ENCODE measurements at places on chromosomes 11 and 22.

DNA sequence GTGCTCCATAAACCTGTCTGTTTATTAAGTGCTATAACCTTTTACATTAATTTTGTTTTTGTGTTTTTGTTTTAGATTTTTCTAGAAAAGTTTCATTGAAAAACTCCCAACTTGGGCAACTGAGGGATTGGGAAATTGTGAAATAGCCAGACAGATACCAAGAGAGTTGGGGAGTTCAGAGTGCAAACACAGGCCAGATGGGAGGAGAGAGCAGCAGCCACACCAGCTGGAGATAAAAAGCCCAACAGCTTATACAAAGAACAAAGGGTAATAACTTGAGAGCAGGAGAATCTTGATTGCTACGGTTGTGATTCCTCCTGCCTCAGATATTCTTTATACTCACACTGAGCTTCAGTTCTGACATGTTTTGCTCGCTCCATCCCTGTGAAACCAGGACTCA is 1642.2 kb downstream of the LRRC4C start:
- DNase-seq: no peak

DNA sequence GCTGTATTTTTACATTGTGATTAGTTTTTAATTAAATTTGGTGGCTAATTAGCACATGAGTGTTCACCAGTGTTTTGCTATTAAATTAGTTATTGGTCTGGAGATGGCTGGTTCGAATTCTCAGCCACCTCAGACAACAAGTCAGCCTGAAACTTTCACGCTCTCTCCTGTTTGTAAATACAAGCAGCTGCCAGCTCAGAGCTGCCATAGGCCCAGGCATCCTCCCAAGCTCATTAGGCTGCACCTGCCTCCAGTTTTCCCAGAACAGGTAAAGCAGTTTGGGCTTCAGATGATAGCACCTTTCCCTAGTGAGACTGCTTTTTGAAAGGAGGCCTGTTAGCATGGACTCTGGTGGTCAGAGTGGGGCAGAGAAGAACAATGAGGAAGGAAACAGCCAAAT is 156.8 kb downstream of the NAV2 start:
- DNase-seq: no peak

DNA sequence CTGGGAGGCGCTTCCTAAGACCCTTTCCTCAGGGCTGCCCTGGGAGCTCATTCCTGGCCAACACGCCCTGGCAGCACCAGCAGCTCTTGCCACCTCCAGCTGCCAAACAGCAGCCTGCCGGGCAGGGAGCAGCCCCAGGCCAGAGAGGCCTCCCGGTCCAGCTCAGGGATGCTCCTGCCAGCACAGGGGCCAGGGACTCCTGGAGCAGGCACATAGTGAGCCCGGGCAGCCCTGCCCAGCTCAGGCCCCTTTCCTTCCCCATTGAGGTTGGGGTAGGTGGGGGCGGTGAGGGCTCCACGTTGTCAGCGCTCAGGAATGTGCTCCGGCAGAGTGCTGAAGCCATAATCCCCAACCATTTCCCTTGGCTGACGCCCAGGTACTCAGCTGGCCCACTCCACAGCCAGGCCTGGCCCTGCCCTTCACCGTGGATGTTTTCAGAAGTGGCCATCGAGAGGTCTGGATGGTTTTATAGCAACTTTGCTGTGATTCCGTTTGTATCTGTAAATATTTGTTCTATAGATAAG is 7.6 kb downstream of the SLC39A13 start:
- DNase-seq: no peak

- no peak for DNase-seq
These were observed 97.7 kb upstream of the SORL1-AS1 start for GRCh38 chr11:121550247-121551030.

DNA sequence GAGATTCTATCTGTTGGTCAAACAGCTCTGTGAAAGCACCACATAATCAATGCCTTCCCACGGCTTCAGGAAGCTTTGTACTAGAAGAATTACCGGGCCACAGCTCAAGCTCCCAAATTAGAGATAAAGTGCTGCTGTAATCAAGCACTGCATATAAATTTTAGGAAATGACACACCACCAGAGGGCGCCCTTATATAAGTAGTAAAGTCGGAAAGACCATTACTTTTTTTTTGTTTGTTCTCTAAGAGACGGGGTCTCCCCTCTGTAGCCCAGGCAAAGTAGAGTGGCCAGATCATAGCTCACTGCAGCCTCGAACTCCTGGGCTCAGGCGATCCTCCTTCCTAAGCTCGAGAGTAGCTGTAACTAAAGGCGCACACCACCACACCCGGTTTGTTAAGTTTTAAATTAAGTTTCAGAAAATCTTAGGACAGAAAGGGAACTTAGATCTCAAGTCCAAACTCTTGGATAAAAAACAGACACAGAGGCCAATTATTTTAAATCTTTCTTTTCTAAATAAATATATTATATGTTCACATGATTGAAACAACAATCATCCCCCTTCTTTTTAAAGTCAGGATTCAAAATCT is 32.6 kb downstream of the PRCP start:
- peak; percentile 17 for DNase-seq

- DNase-seq: no peak
These were observed 15.6 kb upstream of the ARHGAP8 start for GRCh38 chr22:44736581-44737405.

- DNase-seq: no peak
These were observed 39.0 kb downstream of the FAM83F start for GRCh38 chr22:40033586-40034380.

DNA sequence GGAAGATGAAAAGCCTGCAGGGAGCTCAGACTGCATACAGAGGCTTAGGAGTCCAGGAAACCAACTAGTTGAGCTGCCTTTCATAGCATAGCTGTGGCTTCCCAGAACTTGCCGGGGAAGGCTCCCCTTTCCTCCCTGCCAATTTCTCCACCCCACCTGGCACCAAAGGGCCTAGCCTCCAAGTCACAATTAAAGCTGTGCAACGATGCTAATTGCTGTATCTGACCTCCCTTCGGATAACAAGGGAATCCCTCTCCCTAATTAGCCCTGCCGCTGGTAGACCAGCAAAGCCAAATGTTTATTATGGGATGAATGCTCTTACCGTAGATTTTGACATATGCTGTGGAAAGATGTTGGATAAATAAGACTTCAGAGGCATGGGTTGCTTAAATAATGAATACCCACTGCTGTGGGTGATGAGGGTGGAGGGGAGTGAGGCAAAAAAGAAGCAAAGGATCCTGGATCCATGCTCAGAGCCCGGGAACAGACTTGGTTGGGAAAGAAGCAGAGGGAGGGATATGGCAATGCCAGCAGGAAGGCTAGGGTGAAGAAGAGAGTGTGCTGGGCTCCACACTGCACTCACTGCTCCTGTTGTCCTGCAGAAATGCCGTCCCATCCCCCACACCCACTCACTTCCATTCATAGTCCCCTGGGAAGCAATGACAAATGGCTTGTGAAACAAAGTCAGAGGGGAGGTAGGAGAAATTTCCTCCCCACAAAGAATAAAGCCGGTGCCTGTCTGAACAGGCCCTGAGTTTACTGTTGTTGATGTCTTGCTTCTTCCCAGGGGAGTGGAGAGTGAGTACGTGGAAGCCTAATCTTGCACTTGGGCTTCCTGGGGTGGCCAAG is 608.1 kb upstream of the CADM1 start:
- DNase-seq: peak; percentile 27

DNA sequence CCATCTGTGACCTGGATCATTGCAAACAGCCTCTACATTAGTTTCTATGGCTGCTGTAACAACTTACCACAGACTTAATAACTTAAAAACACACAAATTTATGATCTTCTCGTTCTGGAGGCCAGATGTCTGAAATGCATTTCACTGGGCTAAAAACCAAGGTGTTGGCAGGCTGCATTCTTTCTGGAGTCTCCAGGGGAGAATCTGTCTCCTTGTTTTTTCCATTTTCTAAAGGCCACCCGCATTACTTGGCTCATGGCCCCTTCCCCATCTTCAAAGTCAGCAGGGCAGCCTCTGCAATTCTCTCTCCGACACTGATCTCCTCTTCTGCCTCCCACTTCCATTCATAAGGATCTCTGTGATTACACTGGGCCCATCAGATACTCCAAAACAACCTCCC is 11.6 kb downstream of the SCGB1A1 start:
- no peak for DNase-seq

DNA sequence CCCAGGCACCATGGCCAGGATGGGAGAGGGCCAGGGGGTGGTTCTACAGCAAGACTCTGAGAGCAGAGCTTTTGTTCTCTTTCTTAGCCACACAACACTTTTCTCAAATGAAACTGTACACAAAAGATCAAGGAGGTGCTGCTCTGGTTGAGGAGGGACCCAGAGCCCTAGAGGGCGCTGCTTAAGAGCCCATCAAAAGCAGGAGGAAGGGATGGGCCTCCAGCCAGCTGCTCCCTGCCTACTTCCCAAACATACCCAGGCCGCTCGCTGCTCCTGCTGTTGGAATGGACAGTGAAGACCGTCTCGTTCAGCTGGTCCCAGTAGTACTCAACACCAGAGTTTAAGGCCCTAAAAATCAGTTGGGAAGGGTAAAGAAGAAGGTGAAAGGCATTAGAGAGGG is 18.4 kb upstream of the CHRM4 start:
- DNase-seq: no peak

DNA sequence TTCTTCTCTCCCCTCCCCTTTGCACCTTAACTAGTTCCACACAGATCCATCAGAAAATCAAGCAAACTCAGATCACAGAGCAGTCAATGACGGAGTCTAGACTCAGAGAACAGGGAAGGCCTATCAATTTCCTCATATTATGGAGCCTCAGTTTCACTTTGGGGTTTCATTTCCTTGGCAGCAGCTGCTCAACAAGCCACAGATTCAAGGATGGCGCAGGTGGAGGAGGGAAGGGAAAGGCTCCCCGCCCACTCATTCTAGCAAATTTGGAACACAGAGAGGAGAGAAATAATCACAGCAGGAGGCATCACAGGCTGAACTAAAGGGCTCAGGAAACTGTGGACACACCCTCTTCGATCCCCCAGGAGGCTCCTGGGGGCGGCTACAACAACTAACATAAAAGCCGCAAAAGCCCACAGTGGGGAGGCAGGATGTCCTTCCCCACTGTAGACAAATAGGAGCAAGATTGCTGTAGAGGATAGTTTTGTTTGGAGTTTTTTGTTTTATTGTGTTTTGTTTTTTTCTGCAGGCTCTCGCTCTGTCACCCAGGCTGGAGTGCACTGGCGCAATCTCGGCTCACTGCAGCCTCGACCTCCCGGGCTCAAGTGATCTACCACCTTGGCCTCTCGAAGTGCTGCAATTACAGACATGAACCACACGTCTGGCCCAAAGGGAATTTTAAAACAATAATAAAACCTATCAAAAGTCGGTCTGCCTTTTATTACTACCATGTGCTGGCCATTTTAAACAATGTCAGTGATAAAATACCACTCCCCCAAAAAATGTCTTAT is 3.4 kb downstream of the PLAAT3 start:
- no peak for DNase-seq

- DNase-seq: no peak
These were observed 38.7 kb upstream of the CTTN start for GRCh38 chr11:70359451-70360205.

- DNase-seq: no peak
These were observed 5.4 kb downstream of the ATXN10 start for GRCh38 chr22:45677063-45677462.

- no peak for DNase-seq
These were observed 695.3 kb downstream of the KCNA4 start for GRCh38 chr11:29321293-29322132.

GRCh38 chr22:28989035-28989464 is 72.6 kb downstream of the C22orf31 start:
- DNase-seq: peak; percentile 3

DNA sequence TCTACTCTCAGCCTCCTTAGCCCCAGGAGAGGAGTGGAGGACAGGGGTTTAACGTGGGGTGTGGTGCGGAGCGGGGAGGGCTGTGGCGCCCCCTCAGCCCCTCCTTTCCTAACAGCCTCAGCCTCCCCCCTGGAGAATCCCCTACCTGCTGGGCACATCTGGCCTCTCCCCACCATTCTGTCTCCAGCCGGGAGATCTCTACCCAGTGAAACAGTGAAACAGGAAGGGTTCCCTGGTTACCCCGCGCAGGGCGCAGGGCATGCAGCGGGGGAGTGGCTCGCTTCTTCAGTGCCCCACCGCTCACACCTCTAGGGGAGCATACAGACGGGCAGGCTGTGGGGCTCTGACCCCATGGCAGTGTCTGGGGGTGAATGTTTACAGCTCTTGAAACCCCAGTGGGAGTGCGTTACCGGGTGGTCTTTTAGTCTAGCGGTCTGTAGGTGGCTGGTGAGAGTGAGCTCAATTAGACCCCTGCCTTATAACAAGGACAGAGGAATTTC is 54.7 kb upstream of the CCDC188 start:
- DNase-seq: no peak

- no peak for DNase-seq
These were observed 318.7 kb downstream of the BRD1 start for GRCh38 chr22:49509016-49509415.

DNA sequence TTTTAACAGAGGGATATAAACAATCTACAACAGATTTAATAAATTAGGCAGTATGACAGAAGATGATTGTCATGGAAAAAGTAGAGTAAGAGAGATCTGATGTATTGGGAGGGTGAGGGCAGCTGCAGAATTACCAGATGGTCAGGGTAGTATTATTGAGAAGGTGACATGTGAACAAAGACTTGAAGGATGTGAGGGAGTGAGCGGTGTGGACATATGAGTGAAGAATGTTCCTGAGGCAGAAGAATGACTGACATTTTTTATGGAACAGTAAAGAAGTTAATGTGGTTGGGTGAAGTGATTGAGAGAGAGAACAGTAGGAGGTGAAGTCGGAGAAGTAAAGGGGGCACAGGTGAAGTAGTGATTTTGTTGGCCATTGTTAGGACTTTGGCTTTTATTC is 42.4 kb upstream of the HIPK3 start:
- DNase-seq: no peak

DNA sequence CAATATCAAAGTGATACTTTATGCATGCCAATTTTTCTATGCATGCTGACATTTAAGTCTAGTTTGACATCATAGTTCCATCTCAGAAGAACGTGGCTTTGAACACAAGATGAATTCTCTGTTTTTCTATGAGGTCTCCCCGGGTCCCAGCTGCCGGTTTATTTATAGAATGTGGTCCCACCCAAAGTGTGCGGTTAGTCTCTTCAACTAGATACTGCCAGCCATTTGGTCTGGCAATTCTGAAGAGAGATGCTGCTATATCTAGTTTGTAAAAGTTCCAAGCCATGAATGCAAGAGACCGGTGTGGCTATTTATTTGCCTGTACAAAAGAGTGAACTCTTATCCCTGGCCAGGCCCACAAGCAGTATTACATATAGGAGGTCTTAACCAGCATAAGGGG is 9.2 kb downstream of the OR5A2 start:
- no peak for DNase-seq

All from amygdala (tissue), 56 donors.